ENCODE measurements at places on chromosomes 11 and 22. TPM values are rescaled to one million over a fixed set of nuclear protein-coding genes. Genes with fewer than 3 reads are reported as not detected.

Gene CFAP300
- total RNA-seq, result 5.3 TPM

Gene APOC3
- total RNA-seq, result not detected

Gene NECTIN1
- total RNA-seq, result 10.6 TPM

Gene OR5T1
- not detected for total RNA-seq

Gene APOBEC3H
- 0.30 TPM for total RNA-seq

Gene KCNQ1
- total RNA-seq, result 0.75 TPM

Gene MUC2
- total RNA-seq, result 0.13 TPM

Gene AMPD3
- total RNA-seq, result 8.9 TPM

Gene MS4A6E
- total RNA-seq, result not detected

Gene TSGA10IP
- not detected for total RNA-seq

Gene KDM4D
- total RNA-seq, result 0.32 TPM

Gene C11orf91
- total RNA-seq, result 1.5 TPM

Gene OR56A1
- not detected for total RNA-seq

Gene MAP6
- 1.4 TPM for total RNA-seq

Gene PRR33
- total RNA-seq, result not detected

Gene WBP2NL
- total RNA-seq, result not detected

Gene ASCL3
- not detected for total RNA-seq

Gene CACNA1I
- 0.06 TPM for total RNA-seq

Gene MYBPC3
- 0.08 TPM for total RNA-seq

Gene OSBP2
- 11.1 TPM for total RNA-seq

Gene TEX54
- total RNA-seq, result not detected

Gene GUCY1A2
- 0.05 TPM for total RNA-seq

Gene CSRP3
- total RNA-seq, result not detected

Gene SHANK2
- 7.0 TPM for total RNA-seq

Gene FGF19
- total RNA-seq, result 0.09 TPM

Gene CASP4
- 4.6 TPM for total RNA-seq

Gene CHADL
- not detected for total RNA-seq

Gene OR52I2
- not detected for total RNA-seq

Gene MS4A2
- not detected for total RNA-seq

Gene CDC42EP2
- total RNA-seq, result 16.1 TPM

Gene RFPL1
- total RNA-seq, result not detected

Measured in A549 treated with dexamethasone at 1 μM for 4 hours (cell line).